ENCODE measurements at places on chromosomes 12 and 14.

GRCh38 chr12:77214136-77214535, 148.8 kb upstream of the E2F7 start:
- no peak for DNase-seq

GRCh38 chr14:65019944-65020566, 33.4 kb downstream of the FNTB start:
- DNase-seq: peak; percentile 83

- DNase-seq: peak; percentile 95
These were observed 64.3 kb upstream of the DDHD1 start for GRCh38 chr14:53217316-53217994.

DNA sequence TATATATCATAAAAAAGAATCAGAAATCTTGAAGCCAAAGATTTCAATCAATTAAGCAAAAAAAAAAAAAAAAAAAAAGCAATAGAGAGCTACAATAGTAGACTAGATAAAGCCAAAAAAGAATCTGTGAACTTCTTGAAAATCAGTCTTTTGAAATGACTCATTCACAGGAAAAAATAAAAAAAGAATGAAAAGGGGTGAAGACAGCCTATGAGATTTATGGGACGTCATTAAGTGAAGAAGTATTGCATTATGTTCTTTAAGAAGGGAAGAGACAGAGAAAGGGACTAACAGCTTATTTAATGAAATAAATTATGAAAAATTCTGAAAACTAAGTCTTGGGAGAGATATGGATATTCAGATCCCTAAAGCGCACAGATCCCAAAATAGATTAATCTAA, 103.8 kb downstream of the ACSS3 start:
- DNase-seq: no peak

GRCh38 chr14:22797017-22797917, 18.0 kb downstream of the SLC7A7 start:
- peak; percentile 61 for DNase-seq

DNA sequence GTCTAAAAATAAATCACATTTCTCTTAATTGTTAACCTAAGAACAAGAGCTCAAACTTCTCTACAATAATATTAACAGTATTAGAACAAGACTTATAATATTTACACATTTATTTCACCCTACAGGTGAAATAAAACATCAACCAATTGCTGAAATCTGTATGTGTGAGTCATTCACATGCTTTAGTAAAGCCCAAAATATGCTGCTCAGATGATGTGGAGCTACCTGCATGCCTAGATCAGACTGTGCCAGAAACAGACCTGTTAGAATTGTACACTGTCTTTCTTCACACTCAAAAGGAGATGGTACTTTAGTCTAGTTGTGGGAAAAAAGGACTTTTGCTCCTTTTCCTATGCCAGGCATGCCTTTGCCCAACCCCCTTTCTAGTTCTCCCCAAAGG, 54.7 kb downstream of the RPS6KA5 start:
- DNase-seq: no peak

DNA sequence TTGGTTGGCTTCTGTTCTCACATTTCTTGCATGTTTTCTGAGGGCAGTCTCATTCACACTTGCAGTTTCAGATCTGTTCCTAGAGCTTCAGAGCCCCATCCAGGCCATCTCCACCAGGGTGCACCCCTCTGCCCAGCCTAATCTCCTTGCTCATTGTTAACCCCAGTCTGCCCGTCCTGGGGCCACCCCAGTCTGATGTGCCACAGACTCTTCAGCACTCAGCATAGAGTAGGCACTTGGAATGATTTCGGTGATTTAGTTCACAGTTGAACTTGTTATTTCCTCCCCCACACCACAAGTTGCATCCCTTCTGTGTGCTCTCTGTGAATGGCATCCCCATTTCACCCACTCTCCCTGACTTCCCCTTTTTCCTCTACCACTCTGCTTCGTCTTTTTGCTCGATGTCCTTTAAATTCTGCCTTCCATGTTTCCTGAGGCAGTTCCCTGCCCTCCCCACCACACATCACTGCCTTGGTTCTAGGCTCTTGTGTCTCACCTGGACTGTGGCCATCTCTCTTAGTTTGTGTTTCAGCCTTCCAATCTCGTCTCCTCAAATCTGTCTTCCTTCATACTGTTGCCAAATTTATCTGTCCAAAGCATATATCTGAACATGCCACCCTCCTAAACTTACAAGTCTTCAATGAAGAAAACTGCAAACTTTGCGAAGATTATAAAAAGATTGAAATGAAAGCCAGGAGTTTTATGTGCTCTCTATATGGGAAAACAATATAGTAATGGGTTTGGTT, 41.5 kb downstream of the ANO6 start:
- no peak for DNase-seq
